Metanephros (tissue), 2 donors: ENCODE measurements at places on chromosomes 3 and 15. TPM values are rescaled to one million over a fixed set of nuclear protein-coding genes. Genes with fewer than 3 reads are reported as not detected.

Gene ZIC4
- 0.47 TPM for total RNA-seq

Gene FBXO40
- total RNA-seq = 1.5 TPM

Gene ROPN1
- not detected for total RNA-seq

Gene ADAMTSL3
- 11.9 TPM for total RNA-seq

Gene WHAMM
- 6.8 TPM for total RNA-seq
